ENCODE measurements at places on chromosomes 6 and 20. TPM values are rescaled to one million over a fixed set of nuclear protein-coding genes. Genes with fewer than 3 reads are reported as not detected.

Gene KIF13A
- total RNA-seq = 43.4 TPM

Gene OR5V1
- not detected for total RNA-seq

Gene GMPR
- total RNA-seq = 20.4 TPM

Gene TRIM31
- not detected for total RNA-seq

Gene CTSZ
- total RNA-seq = 337 TPM

Gene PNPLA1
- not detected for total RNA-seq

Gene CTCFL
- not detected for total RNA-seq

Gene TNFAIP3
- total RNA-seq = 12.8 TPM

Gene KCNK16
- not detected for total RNA-seq

Gene PGBD1
- total RNA-seq = 5.9 TPM

Gene BTNL2
- total RNA-seq = not detected

Gene PLAGL2
- 1.7 TPM for total RNA-seq

Gene ACOT13
- total RNA-seq = 6.8 TPM

Gene ZC3H12D
- total RNA-seq = under 0.01 TPM

Gene TEAD3
- 0.27 TPM for total RNA-seq
